ENCODE measurements at places on chromosomes 3 and 15.

DNA sequence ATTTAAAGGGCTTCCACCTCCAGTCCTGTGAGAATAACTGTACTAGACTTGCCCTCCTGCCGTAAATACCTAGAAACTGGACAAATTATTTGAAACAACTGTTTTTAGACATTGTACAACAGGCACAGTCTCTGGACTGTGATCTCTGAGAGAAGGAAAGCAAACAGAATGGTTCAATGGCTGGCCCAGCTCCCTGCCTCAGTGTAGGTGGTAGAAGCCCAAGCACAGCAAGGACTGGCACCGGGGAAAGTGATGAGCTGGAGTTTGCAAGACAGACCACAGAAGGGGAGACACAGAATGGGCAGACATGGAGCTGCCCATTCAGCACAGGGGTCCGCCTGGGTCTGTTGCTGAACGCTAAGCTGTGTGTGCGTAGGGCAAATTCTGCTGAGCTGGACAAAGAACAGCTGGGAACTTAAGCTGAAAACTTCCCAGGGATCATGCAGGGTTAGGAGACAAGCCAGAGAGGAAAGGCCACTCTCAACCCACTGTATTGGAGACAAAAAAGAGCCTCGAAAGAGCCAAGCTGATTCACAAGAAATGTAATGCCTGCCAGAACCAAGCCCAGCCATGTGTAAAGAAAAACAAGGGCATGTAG lies 52.6 kb upstream of the SEC61A1 start:
- no peaks in the 10 kb centered on the region for H3K27me3 ChIP-seq
- H3K4me3 ChIP-seq: no peak overlapping the region
- H3K27ac ChIP-seq: no peak overlapping the region
- no peak for DNase-seq
- H3K36me3 ChIP-seq: no peaks in the 10 kb centered on the region

- no peaks in the 10 kb centered on the region for H3K27me3 ChIP-seq
- no peak overlapping the region for H3K27ac ChIP-seq
- no peaks in the 10 kb centered on the region for H3K36me3 ChIP-seq
- DNase-seq: no peak
- no peaks in the 10 kb centered on the region for H3K4me1 ChIP-seq
Measured at GRCh38 chr3:63585927-63586326, 66.5 kb upstream of the SNTN start.

GRCh38 chr3:70249509-70250160 lies 62.8 kb downstream of the MDFIC2 start:
- H3K4me3 ChIP-seq: no peak overlapping the region
- no peak for DNase-seq

GRCh38 chr3:33312361-33312760 lies 35.1 kb downstream of the FBXL2 start:
- H3K36me3 ChIP-seq: no peaks in the 10 kb centered on the region
- no peak for DNase-seq
- H3K4me3 ChIP-seq: no peak overlapping the region
- H3K27ac ChIP-seq: no peak overlapping the region

DNA sequence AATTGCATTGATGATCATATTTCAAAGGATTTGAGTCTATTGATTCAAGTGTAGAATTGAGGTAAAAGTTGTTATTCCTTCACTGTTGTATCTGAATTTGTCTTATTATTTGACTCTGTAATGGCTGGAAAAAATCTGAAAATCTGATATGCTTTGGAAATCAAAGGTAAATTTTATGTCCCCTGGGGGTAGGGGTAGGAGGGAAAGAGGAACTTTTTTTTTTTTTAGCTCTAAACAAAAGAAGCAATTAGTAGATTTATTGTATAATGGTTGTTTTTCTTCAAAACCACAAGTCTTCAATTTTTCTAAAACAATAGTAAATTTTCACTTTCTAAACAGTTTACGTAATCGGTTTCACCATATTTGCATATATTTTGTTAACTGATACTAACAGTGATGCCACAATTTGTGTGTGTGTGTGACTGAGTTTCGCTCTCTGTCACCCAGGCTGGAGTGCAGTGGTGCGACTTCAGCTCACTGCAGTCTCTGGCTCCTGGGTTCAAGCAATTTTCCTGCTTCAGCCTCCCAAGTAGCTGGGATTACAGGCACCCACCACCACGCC lies 91.7 kb upstream of the GOLGA6L4 start:
- H3K4me1 ChIP-seq: peaks cover 4% of the 10 kb centered on the region
- H3K27me3 ChIP-seq: no peaks in the 10 kb centered on the region
- no peak overlapping the region for H3K4me3 ChIP-seq
- no peaks in the 10 kb centered on the region for H3K36me3 ChIP-seq
- no peak for DNase-seq

DNA sequence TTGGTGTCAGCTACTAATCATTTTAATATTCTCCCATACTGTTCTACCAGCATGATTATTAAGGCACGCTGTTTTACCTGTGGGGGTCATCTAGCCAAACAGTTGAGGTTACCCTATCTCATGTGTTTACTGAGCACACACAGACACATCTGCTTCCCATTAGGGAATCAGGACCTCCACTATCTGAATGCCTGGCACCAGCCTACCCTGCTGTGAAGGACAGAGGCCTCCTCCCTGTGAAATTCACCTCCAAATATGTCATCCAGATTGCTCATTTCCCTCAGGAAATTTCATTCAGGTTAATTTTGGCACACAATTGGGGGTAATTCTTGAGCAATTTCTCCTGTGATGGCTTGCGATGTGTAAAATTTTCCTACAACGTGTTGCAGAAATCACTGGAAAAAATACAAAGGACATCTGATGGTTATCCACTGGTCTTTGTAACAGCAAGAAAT lies 155.6 kb upstream of the NR2E3 start:
- H3K36me3 ChIP-seq: no peaks in the 10 kb centered on the region
- H3K27me3 ChIP-seq: no peaks in the 10 kb centered on the region
- no peak for DNase-seq
- H3K4me1 ChIP-seq: peaks cover 3% of the 10 kb centered on the region

- H3K27me3 ChIP-seq: no peaks in the 10 kb centered on the region
- no peaks in the 10 kb centered on the region for H3K4me1 ChIP-seq
- H3K36me3 ChIP-seq: no peaks in the 10 kb centered on the region
- no peak for DNase-seq
Measured at GRCh38 chr3:55607844-55608243, 120.7 kb upstream of the WNT5A start.

DNA sequence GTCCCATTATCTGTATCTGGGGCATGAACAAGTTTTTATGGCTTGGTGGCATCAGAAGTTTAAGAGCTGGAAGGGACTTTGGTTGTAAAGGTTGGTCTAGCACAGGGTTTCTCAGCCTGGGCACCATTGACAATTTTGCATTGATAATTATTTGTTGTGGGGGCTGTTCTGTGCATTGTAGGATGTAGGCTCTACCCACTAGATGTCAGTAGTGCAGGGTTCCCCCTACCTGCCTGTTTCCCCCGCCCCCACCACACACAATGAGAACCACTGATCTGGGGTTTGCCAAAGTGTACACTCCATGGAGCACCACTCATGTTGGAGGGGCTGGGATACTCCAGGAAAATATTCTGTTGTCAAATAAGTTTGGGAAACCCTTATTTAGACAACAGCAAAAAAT lies 42.7 kb downstream of the PLCL2 start:
- H3K4me3 ChIP-seq: no peak overlapping the region
- peaks cover 30% of the 10 kb centered on the region for H3K4me1 ChIP-seq
- DNase-seq: no peak
- no peaks in the 10 kb centered on the region for H3K27me3 ChIP-seq
- no peak overlapping the region for H3K27ac ChIP-seq
- no peaks in the 10 kb centered on the region for H3K36me3 ChIP-seq

GRCh38 chr3:171695426-171695825 lies 114.9 kb downstream of the PLD1 start:
- no peak overlapping the region for H3K27ac ChIP-seq
- no peak for DNase-seq
- H3K27me3 ChIP-seq: no peaks in the 10 kb centered on the region
- H3K4me3 ChIP-seq: no peak overlapping the region
- H3K36me3 ChIP-seq: no peaks in the 10 kb centered on the region

GRCh38 chr15:96418146-96418545 lies 87.6 kb downstream of the NR2F2 start:
- no peaks in the 10 kb centered on the region for H3K36me3 ChIP-seq
- H3K27me3 ChIP-seq: peaks cover 66% of the 10 kb centered on the region
- no peak for DNase-seq
